Tongue (tissue), 3 donors: ENCODE measurements at places on chromosomes 5 and 9.

DNA sequence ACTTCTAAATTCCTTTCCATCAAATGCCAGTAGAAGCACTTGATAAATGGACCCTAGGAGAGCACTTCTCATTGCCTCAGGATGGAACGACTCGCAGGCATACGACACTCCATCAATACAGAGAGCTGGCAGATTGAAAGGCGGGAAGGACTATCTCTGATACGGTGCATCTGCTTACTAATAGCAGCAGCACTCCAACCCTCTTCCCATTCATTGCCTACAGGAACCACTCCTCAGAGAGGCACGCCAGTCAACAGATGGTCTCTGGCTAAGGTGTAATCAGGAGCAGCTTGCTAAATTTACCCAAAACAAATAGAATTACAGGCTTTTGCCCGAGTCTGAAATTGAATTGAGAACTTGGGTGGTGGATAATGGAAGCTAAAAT is 168.1 kb downstream of the EFNA5 start:
- DNase-seq, result no peak

DNA sequence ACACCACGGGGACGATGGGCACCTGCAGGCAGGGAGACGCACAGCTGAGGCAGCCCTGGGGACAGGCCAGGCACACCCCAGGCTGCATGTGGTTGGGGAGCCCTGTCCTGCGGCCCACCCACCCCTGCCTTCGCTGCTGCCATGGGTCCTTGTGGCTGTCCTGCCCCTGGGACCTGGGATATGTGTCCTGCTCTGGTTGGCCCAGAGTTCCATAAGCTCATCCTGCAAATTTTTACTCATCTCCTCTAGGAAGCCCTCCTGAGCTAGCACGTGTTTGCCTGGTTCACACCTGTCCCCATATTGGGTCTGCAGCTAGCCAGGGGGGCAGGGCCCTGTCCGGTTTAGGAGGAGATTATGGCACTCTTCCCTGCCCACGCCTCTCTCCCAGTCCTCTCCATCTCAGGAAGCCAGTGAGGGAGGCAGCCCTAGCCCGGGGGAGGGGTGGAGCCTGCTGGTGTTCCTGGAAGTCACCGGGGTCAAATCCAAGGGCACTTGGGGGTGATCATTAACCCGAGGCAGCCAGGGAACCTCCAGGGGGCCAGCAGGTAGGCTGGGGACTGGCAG is 12.2 kb downstream of the EGFL7 start:
- no peak for DNase-seq

- peak; percentile 3 for DNase-seq
Measured at GRCh38 chr5:43802651-43803050, 199.7 kb downstream of the NNT start.

DNA sequence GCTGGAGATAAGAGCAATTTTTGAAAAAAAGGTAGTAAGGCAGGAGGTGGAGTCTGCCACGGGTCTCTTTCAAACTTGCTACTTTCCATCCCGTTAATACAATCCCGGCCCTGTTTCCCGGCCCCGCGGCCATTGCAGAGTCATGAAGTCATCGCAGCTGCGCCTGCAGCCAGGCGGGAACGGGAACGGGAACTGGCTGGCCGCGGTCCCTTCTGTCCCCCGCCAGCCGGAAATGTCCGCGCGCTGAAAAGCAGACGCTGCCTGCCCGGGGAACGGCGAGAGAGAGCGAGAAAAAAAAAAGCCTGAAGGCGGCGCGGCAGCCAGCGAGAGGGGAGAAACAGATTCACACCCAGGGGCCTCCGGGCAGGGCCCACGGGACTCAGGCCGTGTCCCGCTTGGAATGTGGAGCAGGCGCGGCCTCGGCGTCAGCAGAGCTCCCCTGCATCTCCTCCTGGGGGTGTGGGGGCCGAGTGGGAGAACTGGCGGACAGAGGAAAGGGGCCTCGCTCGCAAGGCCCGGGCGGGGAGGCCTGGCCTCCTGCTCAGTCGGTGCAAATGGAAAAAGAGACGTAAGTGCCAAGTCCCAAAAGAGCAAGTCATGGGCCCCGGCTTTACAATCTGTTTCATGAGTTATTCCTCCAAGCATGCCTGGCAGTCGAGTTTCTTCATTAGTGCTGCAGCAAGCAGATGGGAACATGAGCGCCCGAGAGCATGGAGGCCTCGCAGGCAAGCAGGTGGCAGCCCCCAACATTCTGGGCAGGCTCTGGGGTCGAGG is 201.2 kb upstream of the GAS1 start:
- peak; percentile 98 for DNase-seq

GRCh38 chr9:117596678-117597077 is 107.5 kb upstream of the TLR4 start:
- DNase-seq, result no peak
